ENCODE measurements at places on chromosomes 11 and 22.

DNA sequence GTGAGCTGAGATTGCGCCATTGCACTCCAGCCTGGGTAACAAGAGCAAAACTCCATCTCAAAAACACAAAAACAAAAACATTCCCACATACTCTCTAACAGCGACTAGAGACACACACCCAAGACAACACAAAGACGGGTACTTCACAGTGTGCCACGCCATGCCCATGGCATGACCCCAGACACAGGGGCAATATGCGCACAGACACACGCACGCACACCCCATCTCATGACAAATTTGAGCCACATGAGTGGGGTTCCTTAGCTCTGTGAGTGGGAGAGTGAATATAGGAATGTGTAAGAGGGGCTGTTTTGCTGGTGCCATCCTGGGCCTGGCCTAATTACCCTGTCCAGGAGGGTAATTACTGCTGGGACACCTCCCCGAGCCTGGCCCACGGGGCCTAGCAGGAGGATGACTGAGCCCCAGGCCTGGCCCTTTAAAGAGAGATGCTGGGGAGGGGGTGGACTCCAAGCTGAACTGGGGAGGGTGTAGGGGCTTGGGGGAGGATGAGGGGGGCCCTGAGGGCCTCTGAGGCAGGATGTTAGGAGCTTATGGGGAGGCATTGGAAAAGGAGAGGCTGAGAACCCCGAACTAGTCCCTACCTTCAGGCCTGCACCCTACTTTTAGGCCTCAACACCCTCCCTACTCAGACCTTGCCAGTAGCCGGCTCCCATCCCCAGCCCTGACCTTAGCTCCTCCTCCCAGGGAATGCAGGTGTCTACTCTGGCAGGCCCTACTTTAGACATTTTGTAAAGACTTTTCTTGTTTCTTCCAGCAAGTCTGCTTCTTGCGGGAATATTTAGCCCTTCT, 1.5 kb downstream of the LTBP3 start:
- DNase-seq, result no peak

GRCh38 chr22:48353116-48353947, 1474.3 kb downstream of the BRD1 start:
- no peak for DNase-seq

GRCh38 chr11:83147895-83148294, 9.0 kb upstream of the PCF11 start:
- no peak for DNase-seq

GRCh38 chr11:111926505-111927391, 8.0 kb downstream of the C11orf52 start:
- DNase-seq, result peak; percentile 92

DNA sequence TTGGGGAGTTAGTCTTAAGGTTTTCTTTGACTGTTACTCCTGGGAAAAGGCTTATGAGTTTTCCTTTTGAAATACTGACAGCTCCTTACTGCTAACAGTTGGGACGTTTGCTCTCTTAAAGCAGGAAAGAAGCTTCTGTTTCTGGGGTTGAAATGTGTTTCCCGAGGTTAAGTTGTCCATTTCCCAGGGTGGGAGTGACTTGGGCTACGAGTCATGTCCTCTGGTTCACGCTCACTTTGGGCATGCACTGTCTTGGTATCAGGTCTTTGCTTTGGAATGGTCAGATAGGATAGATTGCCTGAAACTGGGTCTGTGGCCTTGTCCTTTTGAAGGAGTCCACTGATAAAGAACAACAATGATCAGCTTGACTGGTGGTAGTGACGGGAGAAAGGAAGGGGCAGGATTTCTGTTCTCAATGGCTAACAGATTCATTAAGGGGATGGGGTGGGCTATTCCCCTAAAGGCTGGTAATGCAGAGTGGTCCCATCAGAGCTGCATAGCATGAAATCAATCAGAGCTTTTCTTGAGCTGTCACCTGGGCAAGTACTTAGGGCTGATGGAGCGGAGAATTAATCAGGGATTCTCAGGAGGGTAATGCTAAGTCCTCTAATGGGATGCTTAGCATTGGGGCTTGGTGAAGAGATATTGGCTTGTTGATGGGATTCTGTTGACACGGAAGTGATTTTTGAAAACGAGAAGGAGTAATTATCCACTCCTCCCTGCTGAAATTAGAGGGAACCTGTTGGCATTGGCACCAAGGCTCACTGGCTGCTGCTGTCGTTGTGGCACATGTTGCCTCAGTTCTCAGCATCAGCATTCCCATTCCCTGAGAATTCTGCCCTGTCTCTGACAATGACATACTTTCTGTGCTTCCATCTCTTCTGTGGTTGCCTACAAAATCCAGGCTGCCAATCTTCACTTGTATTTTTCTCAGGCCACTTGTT, 81.6 kb downstream of the TEAD1 start:
- no peak for DNase-seq

GRCh38 chr11:57567515-57568329, at the start of gene UBE2L6:
Gene UBE2L6 (minus strand): TSS chr11:57567672. CDS start chr11:57567611, 61 bp downstream.
- peak; percentile 9 for DNase-seq

DNA sequence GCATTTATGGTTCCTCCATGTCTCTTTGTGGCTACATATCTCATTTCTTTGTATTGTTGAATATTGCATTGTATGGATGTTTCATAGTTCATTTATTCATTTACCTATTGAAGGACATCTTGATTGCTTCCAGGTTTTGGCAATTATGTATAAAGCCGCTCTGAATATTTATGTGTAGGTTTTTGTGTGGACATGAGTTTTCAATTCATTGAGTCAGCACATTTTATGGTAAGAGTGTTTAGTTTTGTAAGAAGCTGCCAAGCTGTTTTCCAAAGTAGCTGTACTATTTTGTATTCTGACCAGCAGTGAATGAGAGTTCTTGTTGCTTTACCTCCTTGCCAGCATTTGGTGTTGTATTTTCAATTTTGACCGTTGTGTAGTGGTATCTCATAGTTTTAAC, 39.2 kb downstream of the KDM2A start:
- DNase-seq, result peak; percentile 24

DNA sequence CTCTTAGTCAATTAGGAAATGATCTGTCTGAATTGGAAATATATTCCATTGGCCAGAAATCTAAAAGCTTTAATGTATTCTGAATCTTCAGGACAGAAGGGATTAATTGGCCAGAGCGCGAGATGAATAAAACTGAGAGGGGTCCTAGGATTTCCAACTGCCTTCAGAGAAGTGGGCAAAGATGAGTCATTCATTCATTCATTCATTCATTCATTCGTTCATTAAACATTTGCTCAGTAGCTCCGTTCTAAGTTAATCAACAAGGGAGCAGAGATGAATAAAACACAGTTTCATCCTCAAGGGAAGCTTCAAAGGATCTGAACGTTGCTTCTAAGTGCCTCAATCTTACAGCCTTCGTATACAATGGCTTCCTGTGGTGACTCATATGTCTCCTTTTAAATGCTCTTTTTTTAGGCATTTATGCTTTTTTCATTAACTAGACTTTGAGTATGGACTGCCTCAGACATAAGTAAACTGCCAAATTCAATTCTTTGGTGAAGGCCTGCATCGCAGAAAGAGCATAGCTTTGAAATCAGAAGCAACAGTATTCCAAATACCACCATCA, 537.4 kb upstream of the CCDC90B start:
- no peak for DNase-seq

DNA sequence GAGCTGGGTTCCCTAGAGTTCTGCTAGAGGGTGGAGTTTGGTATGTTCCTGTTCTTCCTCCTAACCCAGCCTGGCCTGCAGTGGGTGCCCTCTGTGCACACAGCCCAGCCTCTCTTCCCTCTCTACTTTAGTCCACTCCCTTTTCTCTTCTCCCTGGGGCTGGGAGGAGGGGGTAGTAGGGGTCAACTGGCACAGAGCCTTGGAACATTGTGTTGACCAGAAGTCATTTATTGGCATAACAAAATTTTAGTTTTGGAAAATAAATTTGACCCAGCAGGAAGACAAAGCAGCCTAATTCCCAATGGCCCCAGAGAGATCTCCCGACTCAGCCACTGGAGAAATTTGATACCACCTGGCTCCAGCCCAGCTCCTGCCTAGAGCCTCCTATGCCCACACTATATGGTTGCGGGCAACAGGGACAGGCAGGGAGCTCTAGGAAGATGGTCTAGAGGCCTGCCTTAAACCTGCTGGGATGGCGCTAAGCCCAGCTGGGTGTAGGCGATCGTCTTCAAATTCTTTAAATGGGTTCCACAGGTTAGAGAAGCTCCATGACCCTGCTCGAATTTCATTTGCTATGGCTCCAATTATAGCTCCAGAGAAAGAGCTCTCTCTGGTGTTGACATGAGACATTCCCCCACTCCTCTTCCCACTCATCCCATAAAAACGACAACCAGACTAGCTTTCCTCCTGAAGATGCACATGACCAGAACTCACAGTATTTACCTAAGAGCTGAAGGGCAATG, 9.9 kb downstream of the PCSK7 start:
- peak; percentile 24 for DNase-seq

DNA sequence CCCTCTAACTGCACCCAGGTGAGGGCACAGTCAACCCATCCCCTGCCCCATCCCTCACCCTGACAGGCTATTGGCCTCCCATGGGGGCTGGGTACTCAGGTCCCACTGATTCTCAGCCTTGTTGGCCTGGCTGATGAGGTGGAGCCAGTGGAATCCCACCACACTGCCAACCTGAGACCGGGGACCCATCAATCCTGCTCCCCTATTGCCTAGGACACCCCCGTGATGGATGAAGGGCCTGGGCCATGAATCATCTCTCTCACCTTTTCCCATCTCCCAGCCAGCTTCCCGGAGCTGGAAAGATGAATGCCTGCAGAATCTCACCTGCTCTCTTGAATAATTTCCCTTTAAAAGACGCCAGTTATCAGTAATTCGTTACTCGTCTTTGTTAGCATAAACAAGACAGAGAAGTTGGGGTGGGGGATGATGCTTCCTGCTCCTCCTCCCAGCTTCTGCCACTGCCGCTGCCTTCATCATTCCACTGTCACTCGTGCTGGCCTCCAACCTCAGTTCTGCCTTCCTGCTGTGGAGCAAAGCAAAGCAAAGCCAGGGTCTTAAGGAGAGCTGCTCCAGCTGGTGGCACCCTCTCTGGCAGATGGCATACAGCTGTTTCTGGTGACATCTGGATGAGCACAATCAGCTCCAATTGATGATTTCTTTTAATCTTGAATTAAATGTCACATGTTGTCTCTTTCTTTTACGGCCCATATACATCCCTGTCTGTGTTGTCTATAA, 204.0 kb upstream of the NECTIN1 start:
- no peak for DNase-seq

DNA sequence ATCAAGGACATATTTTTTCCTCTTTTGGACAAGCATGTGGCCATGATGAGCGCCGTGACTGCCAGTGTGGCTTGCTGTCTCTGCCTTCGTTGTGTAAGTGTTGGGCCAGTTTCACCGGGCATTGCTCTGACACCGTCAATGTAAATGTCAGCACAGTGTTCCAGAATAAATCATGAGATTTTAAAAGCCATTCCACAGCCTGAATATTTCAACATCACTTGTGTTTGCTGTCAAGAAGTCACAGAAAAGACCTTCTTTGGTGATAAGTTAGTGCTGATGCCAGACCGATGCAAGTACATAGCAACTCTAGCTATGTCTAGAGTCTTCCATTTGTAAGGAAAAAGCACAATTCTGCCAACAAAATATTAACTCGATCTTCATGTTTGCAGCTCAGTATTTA, 467.8 kb downstream of the TBC1D22A start:
- no peak for DNase-seq

DNA sequence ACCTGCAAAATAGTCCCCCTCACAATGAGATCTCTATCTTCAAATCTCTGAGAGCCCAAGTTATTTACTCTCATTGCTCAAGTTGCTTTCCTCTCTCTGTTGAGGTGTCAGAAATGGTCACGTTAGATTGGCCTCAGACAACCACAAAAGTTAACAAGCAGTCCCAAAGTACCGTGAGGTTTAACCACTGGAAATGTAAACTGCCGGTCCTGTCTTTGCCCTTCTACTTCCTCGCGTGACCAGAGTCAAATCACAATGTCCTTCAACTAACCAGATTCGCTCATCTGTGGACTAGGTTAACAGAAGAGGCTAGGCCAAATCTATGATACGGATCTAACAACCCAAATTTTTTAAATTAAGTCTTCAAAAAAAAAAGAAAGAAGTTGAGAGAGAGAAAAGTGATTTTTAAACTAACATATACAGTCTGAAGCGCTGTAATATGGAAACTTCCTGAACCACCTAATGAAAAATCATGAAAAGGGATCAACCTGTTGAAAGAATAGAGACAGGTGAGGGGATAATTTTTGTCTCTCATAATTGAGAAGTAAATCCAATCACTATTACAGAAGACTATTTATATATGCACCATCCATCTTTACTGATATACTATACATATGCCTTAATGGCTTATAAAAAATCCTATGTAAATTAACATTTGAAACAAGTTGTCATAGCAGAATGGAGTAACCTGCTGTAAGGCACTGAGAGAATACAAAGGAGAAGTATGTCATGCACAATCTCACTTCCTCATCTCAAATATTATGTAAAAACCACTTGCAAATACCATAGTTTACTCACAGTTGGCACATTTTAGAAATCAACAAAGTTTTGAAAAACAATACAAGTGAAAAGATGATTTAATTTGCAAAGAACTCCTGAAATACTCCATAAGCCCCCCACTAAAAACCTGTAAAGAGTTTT, 3.3 kb upstream of the JAML start:
- DNase-seq, result no peak

DNA sequence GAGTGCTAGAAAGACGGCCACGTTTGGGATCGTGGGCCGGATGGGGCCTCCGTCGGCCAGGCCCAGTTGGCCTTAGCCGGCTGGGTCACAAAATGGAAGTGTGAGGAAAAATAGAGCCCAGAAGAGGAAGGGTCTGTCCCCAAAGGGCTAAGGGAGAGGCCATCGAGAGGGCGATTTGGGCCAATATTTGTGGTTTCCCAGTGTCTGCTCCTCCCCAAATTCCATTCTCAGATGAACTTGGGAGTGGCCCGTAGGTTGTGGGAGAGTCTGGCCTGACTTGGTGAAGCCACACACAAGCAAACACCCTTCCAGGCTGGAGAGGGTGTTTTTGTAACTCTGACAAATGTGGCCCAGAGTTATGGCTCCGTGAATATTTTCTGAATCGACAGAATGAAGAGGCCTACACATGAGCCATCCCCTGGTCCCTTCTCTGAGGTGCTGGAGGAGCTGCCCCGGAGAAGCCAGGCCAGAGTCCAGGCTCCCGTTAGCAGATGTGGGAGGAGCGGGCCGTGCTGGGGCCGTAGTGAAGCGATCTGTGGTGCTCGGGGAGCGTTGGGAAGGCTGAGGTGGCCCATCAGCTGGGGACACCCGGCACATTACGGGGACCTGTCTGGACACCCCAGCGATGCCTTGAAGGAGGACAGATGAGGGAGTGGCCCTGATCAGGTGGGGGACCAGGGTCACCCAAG, 73.5 kb upstream of the PPARA start:
- peak; percentile 76 for DNase-seq

- no peak for DNase-seq
Observed at GRCh38 chr22:30243661-30244060, 2.9 kb downstream of the LIF start.

DNA sequence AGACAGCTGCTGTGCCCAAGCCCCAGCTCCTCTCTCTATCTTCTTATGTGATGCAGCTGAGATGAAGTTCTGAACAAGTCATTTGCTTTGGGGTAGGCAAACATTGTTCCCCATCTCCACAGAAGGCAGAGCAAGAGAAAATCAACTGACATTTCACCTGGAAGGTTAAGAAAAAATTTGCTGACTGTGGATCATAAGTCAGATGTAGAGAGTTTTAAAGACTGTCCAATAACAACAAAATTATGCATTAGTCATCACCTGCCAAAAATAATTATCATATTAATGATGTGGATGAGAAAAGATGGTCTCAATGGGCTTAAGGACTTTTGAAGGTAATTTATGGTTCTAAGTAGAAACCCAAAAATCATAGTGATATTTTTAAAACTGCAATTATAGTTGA, 59.2 kb downstream of the KCNJ1 start:
- no peak for DNase-seq

All from GM04504 (cell line).